ENCODE measurements at places on chromosomes 3 and 15. TPM values are rescaled to one million over a fixed set of nuclear protein-coding genes. Genes with fewer than 3 reads are reported as not detected.

- peak; percentile 74 for DNase-seq
Observed at GRCh38 chr15:90829942-90830440, 38.4 kb upstream of the FURIN start.

GRCh38 chr3:177262396-177262795 is 65.1 kb upstream of the TBL1XR1 start:
- DNase-seq = no peak

DNA sequence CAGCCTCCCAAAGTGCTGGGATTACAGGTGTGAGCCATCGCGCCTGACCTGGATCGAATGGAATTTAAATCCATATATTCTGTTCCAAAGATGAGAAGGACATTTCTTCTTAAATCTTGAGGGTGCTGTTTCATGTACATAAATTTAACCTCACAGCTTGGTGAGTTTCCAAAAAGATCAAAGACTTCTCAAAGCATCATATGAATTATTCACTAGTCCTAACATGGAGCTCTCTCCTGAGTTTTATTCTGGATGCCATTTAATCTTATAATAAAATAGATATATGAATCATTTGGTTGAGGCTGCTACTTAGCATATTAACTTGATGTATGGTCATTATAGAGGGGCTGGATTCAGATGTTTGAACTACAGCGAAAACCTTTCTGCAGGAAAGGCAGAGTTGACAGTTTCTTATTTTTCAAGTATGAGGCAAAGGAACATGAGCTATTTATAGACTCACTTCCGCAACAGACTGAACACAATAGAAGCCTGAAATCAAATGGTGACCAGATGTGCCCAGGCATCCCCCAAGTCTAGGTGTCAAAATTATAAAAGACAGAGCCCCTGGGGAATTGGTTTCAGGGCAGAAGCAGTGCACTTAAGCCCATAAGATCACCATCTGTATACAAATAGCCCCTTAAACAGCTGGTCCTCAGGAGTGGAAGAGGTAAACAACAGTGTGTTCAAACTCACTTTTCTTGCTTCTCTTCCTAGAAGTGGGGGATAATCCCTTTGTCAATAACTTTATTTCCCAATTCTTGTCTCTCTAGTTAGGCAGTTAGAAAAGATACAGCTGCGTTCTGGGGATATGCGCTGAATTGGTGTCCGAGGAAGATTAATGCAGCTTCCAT is 29.7 kb downstream of the STARD9 start:
- no peak for DNase-seq

- DNase-seq = no peak
Observed at GRCh38 chr15:51768018-51768417, 16.6 kb downstream of the TMOD2 start.

- no peak for DNase-seq
Observed at GRCh38 chr15:101614001-101614585, 38.1 kb downstream of the TM2D3 start.

- no peak for DNase-seq
Observed at GRCh38 chr3:58071480-58071971, 63.3 kb downstream of the FLNB start.

DNA sequence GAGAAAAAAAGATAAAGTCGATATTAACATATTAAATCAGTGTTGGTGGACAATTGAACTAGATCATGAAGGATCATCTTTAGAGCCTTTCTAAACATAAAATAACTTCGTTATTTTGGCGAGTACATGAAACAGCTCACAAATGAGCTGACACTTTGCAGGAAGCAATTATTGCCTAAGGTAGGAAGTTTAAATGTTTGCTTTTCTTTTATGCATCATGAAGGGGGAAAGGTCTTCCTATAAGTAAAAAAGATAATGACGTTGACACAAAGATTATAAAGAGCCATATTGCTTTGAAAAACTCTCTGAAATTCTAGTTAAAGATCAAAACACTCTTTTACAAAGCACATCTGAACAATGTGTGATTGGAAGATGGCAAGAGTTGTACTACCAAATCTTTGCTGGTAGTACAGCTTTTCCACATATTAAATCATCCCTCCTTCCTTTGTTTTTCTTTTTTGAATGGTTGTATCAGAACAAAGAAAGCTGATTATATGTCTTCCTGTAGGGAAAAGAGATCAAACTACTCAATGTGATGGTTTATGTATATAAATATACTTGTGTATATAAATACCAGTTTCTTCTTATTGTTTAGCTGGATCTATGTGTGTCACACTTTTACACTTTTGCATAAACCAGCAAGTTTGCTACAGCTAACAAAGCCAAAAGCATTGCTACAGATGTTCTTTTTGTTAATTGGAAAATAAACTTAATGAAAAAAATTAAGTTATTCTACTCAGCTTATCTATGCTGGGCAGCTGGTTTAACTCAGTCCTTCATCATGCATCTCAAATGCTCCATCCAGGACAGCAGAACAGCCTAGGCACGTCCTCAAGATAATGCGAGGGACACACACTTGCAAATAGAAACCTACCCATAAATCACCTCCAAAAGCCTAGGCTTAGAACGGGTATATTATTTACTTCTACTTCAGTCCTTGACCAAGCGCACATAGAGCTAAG is 850.8 kb upstream of the ROBO1 start:
- no peak for DNase-seq

DNA sequence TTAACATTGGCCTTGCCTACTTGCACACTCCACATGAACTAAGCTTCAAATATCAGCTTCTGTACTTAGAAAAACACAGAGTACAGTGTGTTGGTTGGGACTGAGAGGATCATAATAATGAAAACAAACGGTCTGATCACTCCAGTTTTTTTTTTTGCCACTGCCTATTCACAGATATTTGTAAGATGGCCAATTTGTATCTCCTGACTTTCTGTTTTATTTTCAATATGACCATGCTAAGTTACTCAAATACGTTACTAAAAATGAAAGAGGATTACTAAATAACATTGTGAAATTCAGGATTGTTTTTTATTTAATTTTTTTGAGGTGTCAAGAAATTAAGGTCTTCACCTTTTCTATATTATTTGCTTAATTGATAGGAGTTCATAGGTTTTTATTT is 595.1 kb downstream of the TUSC7 start:
- no peak for DNase-seq

GRCh38 chr15:65795663-65796216 is 3.6 kb upstream of the DENND4A start:
- no peak for DNase-seq

DNA sequence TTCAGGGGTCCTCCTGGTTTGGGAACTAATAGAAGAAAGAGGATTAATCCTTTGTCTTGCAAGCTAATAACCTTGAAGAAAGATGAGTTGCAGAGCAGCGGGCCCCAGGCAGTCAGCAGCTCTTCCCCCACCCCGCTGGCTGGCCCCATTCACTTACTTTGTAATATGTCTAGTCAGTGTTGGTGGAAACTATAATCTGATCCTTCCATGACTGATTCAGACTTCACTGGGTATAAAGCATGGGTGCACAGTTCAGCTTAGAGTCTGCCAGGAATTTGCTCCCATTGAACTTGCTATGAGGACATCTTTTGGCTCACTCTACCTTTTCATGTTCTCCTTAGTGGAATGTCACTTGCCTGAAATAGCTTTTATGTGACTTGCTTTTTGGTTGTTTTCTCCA is 117.7 kb downstream of the CCNL1 start:
- no peak for DNase-seq

GRCh38 chr3:115275896-115276295 is 128.8 kb upstream of the ZBTB20 start:
- no peak for DNase-seq

Gene CDHR4
- not detected for total RNA-seq

Gene HRH1
- total RNA-seq = 0.06 TPM

Gene WDR93
- not detected for total RNA-seq

Gene DLL4
- not detected for total RNA-seq

Gene NAA50
- total RNA-seq = 199 TPM

Gene GATM
- 5.0 TPM for total RNA-seq

All from activated naive CD8-positive, alpha-beta T cell treated with anti-CD3 and anti-CD28 coated beads for 36 hours (primary cell).